ENCODE measurements at places on chromosomes 12 and 14.
A peak's percentile ranks its signal among the peaks of the same experiment; 100 is the strongest.

- no peak for DNase-seq
Observed at GRCh38 chr12:3223601-3224529, 146.7 kb downstream of the TSPAN9 start.

DNA sequence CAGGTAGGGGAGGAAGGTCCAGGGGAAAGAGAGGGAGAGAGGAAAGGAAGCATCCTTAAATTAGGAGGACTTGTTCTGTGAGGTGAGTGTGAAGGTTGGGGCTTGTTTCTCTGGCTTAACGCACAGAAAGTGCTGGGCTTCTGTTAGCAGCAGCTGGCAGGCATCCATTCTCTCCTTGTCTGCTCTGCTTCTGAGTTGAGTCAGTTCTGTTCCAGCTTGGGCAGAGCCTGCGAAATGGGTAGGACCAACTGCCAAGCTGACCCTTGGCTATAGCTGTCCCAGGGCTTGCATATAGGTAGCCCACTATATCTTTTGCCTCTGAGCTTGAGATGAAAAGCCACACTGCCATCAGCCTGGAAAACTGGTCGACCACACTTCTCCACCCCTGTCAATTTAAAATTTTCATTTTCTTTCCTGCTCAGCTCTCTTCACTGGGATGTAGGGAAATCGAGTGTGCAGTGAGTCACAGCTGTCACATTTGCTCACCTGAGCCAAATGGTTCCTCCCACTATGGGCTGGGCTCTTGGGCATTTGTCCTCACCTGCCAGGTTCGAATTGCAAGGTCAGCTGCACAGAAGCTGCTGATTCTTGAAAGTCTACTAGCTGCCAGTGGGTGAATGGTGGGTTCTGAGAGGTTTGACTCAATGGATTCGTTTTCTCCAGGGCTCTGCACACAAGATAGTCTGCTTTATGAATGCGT lies 256.4 kb upstream of the PWP1 start:
- peak; percentile 90 for DNase-seq

- no peak for DNase-seq
Observed at GRCh38 chr12:5017638-5018348, 25.9 kb upstream of the KCNA5 start.

DNA sequence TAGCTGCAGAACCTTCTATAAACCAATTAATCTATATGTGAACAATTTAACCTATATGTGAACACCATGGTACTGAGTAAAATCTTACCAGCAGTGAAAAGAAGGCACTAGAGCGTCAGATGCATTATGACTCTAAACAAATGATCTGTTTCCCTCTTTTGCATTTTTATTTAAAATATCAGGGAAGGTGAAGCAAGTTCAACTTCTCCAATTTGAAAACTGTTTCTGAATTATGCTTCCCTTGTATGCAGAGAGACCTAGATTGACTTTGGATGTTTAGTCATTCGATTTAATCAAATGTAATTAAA lies 80.9 kb downstream of the DAD1 start:
- no peak for DNase-seq

DNA sequence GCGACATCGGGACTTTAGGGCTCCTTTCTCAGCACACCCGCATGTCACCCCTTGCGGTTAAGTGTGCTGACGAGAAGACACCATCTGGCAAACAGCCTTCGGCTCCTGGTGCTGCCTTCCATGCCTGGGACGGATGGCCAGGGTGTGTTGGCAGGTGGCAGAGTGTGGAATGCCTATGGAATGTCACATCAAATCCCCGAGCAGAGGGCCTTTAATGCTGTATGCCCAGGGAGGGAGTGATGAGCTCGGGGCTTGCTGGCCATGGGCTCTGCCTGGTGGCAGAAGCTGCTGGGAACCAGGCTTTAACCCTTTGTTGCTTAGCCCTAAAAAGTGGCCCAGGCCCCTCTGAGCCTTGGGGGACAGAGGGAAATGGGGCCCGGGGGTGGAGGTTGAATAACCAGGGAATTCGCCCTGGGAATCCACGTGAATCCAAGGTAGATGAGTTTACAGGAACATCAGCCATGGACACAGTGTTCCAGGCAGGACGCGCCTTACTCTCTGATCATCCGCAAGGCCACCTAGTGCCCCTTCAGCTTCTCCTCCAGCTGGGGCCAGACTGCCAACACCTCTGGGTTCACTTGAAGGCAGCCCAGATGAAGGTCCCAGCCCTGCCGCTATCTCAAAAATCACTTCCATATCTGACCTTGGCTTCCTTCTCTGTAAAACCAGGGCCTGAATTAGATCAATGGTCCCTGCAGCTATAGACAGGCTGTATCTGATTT lies 17.4 kb downstream of the FAM181A start:
- no peak for DNase-seq

DNA sequence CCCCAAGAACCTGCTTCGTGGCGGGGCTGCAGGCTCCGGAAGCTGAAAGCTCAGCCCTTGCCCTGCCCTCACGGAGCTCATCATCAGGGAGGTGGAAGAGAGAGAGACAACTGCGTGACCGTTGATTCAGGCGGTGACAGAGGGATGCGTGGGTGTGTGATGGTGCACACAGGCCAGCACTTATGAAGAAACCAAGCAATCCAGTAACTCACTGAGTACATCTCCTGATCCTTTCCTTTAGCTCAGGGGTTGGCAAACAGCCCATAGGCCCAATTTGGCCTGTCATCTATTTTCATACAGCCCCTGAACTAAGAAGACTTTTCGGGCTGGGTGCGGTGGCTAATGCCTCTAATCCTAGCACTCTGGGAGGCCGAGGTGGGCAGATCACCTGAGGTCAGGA lies 49.9 kb downstream of the TESC start:
- DNase-seq: no peak

DNA sequence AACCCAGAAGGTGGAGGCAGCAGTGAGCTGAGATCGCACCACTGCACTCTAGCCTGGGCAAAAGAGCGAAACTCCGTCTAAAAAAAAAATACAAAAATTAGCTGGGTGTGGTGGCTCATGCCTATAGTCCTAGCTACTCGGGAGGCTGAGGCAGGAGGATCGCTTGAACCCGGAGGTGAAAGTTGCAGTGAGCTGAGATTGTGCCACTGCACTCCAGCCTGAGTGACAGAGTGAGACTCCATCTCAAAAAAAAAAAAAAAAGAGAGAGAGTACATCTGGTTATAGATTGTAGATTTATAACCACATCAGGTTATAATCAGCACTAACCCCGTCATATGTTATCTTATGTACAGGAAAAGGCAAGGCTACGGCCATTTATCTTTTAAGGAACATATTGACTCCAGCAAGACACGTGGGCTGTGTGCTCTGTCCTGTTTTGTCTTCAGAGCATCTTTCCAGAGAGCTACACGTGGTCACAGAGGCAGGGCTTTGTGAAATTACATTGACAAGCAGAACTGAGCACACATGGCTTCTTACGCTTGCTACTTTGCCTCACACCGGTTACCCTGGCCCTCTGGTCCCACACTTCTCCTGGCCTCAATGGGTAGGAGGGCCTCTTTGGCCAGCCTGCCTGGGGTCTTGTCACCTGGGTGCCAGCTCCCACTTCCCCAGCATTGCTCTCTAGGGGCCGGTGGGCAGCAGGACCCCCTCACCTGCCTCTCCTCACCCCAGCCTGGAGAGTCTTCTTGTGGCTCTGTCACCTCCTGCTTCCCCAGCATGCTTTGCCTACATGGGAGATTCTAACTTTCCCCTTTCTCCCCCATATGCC lies 6.8 kb upstream of the DYNC1H1 start:
- DNase-seq: no peak

DNA sequence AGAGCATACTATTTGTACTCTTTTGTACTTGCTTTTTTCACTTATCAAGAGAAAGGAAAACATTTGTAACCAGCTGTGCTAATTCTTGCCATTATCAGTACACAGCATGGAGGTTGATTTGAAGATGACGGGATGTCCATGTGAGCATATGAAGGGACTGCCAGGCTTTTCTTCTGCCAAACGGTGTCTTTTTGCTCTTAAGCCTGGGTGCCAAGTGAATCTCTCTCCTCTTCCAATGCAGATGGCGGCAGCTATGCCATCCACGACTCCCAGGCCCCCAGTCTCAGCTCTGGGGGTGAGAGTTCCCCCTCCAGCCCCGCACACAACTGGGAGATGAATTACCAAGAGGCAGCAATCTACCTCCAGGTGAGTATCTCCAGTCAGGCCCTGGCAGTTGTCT lies 38.9 kb downstream of the TPCN1 start:
- no peak for DNase-seq

- peak; percentile 53 for DNase-seq
Observed at GRCh38 chr12:76544601-76545261, 14.8 kb downstream of the OSBPL8 start.

DNA sequence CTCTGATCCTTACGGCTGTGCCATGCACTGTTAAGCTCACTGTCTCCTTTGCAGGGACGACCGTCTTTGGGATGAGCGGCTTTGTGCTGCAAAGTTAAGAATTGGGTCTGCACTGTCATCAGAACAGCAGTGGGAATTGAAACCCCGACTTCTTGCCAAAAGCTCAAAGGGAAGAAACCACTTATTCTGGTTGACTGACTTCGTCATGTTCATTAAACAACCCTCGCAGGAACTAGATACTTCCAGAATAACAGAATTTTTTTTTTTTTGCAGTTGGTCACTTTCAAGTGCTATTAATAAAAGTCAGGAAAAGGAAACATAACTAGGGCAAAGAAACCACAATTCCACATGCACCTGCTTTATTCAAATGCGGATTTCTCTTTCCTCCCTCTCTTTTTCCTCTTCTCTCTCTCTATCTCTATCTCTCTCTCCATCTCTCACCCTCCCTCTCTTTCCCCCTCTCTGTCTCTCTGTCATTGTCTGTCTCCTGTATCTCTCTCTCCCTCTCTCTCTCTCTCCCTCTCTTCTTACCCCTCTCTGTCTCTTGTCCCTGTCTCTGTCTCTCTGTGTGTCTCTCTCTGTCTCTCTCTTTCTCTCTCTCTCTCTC lies 12.3 kb upstream of the GLT1D1 start:
- no peak for DNase-seq

- no peak for DNase-seq
Observed at GRCh38 chr12:42834062-42834461, 244.5 kb upstream of the PRICKLE1 start.

DNA sequence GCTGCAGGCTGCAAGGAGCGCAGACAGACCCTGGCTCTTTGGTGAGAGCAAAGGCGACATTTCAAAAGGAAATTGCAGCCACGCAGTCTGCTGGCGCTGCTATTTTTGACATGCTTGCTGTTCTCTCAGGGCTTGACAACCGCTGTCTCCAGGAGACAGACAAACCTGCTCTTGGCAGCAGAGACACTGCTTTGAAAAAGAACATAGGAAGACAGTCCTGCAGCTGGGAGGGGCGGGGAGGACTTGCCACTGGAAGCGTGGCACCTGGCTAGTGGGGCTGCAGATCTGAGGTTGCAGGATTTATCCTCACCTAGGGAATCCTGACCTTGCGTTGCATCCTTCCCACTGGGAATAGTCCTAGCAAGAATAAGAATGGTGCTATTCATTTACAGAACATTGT lies 91.8 kb upstream of the KCNA1 start:
- no peak for DNase-seq

GRCh38 chr12:124505001-124505818 lies 62.2 kb downstream of the NCOR2 start:
- DNase-seq: no peak

Data from epithelial cell of esophagus (primary cell).